Activated CD4-positive, alpha-beta T cell treated with anti-CD3 and anti-CD28 coated beads, Interleukin-2, amount 10 ng/mL, durations not matched to agents 24 days and 14 days (primary cell): ENCODE measurements at places on chromosomes 12 and 14. TPM values are rescaled to one million over a fixed set of nuclear protein-coding genes. Genes with fewer than 3 reads are reported as not detected.

Gene SLC6A12
- total RNA-seq = not detected in 2 replicates

DNA sequence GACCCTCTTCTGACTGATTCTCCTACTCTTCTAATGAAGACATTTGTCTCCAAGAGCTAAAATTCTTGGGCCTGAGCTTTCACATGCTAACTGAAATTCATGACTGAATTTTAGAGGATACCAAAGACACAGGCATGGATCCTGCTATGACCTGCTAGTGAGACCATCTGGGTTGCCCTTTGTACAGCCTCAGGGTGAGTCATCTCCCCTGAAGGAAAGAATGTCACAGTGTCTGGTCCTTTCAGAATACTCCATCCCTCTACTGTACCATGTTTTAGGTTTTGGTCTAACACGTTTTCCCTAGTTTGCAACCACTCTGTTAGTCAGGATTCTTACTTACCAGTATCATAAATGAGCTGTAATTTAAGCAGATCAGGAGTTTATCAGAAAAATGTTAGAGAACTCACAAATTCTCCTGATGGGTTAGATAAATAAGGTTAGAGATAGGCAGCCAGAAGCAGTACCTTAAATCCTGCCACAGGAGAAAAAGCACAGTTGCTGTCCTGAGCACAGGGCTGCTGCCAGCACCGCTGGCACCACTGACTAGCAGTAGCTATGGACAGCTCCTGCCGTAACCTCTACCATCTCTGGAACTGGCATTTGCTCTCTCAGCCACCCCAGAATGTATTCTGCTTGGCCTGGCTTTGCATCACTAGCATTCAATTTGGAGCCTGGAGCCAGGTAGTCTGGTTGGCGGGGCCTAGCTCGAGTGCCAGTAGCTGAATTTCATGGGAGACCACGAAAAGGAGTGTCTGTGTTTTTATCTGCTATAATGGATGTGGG is 127.6 kb downstream of the ANO6 start:
- H3K27ac ChIP-seq = no peak overlapping the region
- H3K36me3 ChIP-seq = peaks cover 18% of the 10 kb centered on the region
- no peak overlapping the region for H3K4me3 ChIP-seq
- H3K4me1 ChIP-seq = peaks cover 3% of the 10 kb centered on the region

Gene RDH12
- total RNA-seq = not detected in 2 replicates

DNA sequence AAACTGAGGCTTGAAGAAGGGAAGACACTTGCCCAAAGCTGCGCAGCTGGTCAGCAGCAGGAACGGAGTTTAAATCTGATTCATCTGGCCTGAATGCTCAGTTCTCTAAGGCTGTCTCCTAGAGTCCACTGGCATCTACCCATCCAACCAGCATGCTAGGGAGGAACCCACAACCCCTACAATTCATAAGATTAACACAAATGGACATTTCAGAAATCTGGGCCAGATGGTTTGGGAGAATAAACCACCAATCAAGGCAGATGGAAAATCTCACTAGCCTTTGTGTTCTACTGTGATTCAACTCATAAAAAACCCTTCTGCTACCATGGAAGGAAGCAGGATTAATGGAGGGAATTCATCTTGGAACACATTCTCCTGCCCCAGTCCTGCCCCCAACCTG is 67.8 kb downstream of the WSCD2 start:
- no peak overlapping the region for H3K4me3 ChIP-seq
- DNase-seq = no peak
- no peaks in the 10 kb centered on the region for H3K27me3 ChIP-seq
- H3K27ac ChIP-seq = no peak overlapping the region
- no peaks in the 10 kb centered on the region for H3K4me1 ChIP-seq

Gene OR4K5
- total RNA-seq = not detected in 2 replicates

DNA sequence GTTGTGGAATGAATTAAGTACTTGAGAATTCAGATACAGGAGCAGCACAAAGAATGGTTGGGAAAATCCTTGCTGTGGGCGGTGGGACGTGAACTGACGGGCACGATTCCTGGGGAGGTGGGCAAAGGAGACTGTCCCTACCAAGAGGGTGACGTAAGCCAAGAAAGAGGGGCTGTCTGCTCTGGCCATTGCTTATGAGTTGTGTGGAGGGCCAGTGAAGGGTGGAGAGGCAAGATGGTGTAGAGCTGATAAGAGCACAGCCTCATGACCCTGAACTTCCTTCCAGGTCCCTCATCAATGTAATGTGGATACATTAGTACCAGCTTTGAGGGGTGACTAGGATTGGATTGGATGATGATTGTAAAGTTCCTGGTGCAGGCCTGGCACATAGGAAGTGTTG is 50.2 kb downstream of the WDR20 start:
- H3K36me3 ChIP-seq = no peaks in the 10 kb centered on the region
- H3K27me3 ChIP-seq = no peaks in the 10 kb centered on the region
- H3K4me1 ChIP-seq = peaks cover 9% of the 10 kb centered on the region
- H3K27ac ChIP-seq = no peak overlapping the region
- no peak overlapping the region for H3K4me3 ChIP-seq
